ENCODE measurements at places on chromosomes 5 and 9. TPM values are rescaled to one million over a fixed set of nuclear protein-coding genes. Genes with fewer than 3 reads are reported as not detected.

PALM2AKAP2 gene
- 2.1 TPM for total RNA-seq

SPATA31C1 gene
- total RNA-seq, result not detected

PPIP5K2 gene
- 23.1 TPM for total RNA-seq

PAEP gene
- not detected for total RNA-seq

TAF1L gene
- not detected for total RNA-seq

ESM1 gene
- 0.52 TPM for total RNA-seq

PCYOX1L gene
- total RNA-seq, result 5.6 TPM

FAM78A gene
- under 0.01 TPM for total RNA-seq

SLC1A3 gene
- 18.5 TPM for total RNA-seq

OXCT1 gene
- 7.9 TPM for total RNA-seq

FLT4 gene
- total RNA-seq, result 7.5 TPM

PCDHGA8 gene
- total RNA-seq, result 4.2 TPM

MEIKIN gene
- total RNA-seq, result 39.2 TPM

SSBP2 gene
- total RNA-seq, result 31.4 TPM

MUSK gene
- not detected for total RNA-seq

EQTN gene
- not detected for total RNA-seq

GPX3 gene
- total RNA-seq, result 686 TPM

SLC6A18 gene
- total RNA-seq, result not detected

SLC25A46 gene
- total RNA-seq, result 30.7 TPM

SLC9A3 gene
- 2.0 TPM for total RNA-seq

LCN2 gene
- 24.6 TPM for total RNA-seq

ABO gene
- total RNA-seq, result 9.2 TPM

DIRAS2 gene
- total RNA-seq, result 0.52 TPM

CCNO gene
- 7.3 TPM for total RNA-seq

SURF6 gene
- 20.8 TPM for total RNA-seq

SLC25A2 gene
- total RNA-seq, result not detected

SPARC gene
- total RNA-seq, result 76.0 TPM

SLC24A2 gene
- 0.26 TPM for total RNA-seq

CCNB1 gene
- 4.9 TPM for total RNA-seq

RNF208 gene
- total RNA-seq, result 14.5 TPM

PCDHGC5 gene
- total RNA-seq, result 2.0 TPM

HMGCS1 gene
- 10.9 TPM for total RNA-seq

GOLM1 gene
- total RNA-seq, result 29.0 TPM

FCN2 gene
- not detected for total RNA-seq

MOB3B gene
- total RNA-seq, result 6.0 TPM

OR1Q1 gene
- not detected for total RNA-seq

CDH6 gene
- total RNA-seq, result 0.78 TPM

GGTA1 gene
- 2.6 TPM for total RNA-seq

LRRC14B gene
- not detected for total RNA-seq

STC2 gene
- 35.0 TPM for total RNA-seq

PDE8B gene
- 15.8 TPM for total RNA-seq

SIT1 gene
- 0.26 TPM for total RNA-seq

WNT8A gene
- total RNA-seq, result not detected

PRRT1B gene
- total RNA-seq, result 0.33 TPM

PRRC1 gene
- total RNA-seq, result 29.1 TPM

LHX3 gene
- not detected for total RNA-seq

RETREG1 gene
- 16.8 TPM for total RNA-seq

GIN1 gene
- total RNA-seq, result 5.2 TPM

ARL10 gene
- total RNA-seq, result 3.3 TPM

DMGDH gene
- 4.7 TPM for total RNA-seq

GABRB2 gene
- not detected for total RNA-seq

SH2D3C gene
- total RNA-seq, result 4.2 TPM

AGXT2 gene
- total RNA-seq, result not detected

PCDHA9 gene
- 3.3 TPM for total RNA-seq

ERAP2 gene
- 24.7 TPM for total RNA-seq

PDZD2 gene
- total RNA-seq, result 3.9 TPM

F2RL2 gene
- total RNA-seq, result 0.78 TPM
